ENCODE measurements at places on chromosomes 3 and 15. TPM values are rescaled to one million over a fixed set of nuclear protein-coding genes. Genes with fewer than 3 reads are reported as not detected.

MKRN2 gene
- total RNA-seq: 23.9 TPM

AADACL2 gene
- 23.9 TPM for total RNA-seq

DUOXA2 gene
- total RNA-seq: not detected

LARP6 gene
- 13.4 TPM for total RNA-seq

- DNase-seq: no peak
Measured at GRCh38 chr3:171187706-171188290, 161.3 kb upstream of the SLC2A2 start.

GRCh38 chr3:187227658-187228258 lies 30.5 kb downstream of the RTP1 start:
- no peak for DNase-seq

DNA sequence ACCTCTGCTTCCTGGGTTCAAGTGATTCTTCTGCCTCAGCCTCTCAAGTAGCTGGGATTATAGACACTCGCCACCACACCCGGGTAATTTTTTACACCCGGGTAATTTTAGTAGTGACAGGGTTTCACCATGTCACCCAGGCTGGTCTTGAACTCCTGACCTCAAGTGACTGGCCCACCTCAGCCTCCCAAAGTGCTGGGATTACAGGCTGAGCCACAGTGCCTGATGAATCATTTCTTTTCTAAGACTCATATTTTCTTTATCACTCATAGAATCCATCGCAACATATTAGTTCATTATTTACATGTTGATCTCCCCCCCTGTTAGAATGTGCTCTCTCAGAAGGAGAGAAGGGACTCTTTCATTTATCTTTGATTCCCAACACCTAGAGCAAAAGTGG lies 109.5 kb upstream of the PTPRG start:
- DNase-seq: no peak

GRCh38 chr3:42036483-42036823 lies 54.7 kb upstream of the TRAK1 start:
- DNase-seq: no peak

DNA sequence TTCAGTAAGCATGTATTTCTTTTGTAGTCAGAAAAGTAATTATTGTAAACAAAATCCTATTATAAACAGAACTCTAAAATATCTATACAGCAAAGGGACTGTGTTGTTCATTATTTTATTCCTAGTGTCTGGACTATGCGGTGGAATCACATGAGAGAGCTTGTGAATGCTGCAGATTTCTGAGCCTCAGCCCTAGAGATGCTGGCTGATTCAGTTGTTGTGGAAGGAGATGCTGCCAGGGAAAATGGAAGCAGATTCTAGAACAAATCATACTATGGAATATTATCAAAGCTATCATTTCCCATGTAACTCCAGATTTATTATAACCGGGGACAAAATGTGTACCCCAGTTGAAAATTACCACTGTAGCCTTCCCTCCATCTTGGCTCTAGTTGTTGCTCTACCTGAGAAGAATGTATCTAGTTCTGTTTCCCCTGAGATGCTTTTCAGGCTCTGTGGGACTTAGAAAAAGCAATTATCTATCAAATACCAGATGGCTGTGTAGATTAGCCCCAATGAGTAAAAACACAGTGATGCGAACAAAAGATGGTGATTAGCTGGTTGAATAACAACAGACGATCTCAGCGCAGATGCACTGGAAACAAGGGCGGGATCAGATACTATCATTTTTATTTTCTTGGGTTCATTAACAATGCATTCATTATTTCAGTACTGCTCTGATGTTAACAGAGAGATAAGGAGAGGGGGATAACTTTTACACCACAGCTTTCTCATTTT lies 131.3 kb downstream of the TMEM108 start:
- no peak for DNase-seq

DNA sequence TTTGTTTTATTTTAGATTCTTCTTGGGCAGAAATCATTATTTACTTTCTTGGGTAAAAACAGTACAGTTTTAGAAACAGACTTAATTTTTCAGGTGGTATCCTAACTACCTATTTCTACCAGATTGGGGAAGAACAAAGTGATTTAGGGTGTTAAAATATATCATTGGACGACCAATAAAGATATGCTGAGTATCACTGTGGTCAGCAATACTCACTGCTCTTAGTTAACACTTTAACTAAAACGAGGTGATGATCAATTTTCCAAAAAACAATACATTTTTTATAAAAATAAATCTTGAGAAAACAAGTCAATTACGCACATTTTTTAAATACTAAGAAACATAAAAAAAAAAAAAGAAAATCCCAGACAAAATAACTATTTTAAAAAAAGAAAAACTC lies 3.6 kb downstream of the COPS2 start:
- DNase-seq: no peak

DNA sequence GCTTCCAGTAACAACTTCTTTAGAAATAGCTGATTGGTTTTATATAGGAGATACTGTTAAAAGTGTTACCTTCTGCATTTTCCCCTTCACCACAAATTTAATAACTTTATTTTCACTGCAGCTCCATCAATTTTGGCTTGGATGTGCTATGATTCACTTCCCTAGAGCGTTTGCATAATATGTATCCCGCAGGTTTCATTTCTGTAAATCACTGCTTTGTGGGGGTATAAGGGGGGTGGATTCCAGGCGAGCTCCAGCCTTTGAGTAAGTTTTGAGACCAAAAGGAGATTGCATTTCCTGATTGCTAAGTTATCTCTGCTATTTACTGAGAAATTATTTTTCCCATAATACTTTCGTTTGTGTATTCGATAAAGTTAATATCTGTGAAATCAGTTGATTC lies 232.6 kb downstream of the TBL1XR1 start:
- DNase-seq: no peak

DNA sequence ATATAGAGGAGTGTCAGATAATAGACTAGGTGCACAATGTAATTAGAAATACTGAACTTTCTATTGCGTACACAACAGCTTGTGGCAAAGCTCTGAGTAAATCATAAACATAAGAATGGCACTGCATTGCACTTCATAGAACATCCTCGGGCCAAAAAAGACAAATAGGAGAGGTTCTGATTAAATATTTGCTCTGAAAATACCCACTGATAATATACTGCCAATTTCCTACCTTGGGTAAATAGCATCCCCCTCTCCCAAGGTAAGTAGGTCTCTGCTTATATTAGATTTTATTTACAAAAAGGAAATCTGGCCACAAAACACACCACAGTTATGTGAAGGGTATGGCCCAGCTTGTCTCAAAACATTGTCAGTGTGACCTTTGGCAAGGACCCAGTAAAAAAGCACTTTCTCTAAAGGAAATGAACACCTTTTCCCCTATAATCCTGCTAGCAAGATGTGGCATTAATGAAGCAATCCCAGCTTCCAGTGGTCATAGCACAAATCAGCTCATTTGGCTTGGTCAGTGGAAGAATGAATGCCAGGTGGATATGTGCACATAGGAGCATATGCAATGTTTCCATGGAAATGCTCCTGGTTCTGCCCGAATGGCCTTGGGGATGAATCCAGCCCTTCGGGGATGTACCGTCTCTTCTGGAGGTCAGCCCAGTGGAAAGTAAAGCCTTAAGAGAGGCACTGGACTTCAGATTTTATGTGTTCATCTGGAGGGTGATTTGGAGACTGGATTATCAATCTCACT lies 315.9 kb downstream of the LSAMP start:
- no peak for DNase-seq

GRCh38 chr3:171712171-171712938 lies 97.9 kb downstream of the PLD1 start:
- no peak for DNase-seq

DNA sequence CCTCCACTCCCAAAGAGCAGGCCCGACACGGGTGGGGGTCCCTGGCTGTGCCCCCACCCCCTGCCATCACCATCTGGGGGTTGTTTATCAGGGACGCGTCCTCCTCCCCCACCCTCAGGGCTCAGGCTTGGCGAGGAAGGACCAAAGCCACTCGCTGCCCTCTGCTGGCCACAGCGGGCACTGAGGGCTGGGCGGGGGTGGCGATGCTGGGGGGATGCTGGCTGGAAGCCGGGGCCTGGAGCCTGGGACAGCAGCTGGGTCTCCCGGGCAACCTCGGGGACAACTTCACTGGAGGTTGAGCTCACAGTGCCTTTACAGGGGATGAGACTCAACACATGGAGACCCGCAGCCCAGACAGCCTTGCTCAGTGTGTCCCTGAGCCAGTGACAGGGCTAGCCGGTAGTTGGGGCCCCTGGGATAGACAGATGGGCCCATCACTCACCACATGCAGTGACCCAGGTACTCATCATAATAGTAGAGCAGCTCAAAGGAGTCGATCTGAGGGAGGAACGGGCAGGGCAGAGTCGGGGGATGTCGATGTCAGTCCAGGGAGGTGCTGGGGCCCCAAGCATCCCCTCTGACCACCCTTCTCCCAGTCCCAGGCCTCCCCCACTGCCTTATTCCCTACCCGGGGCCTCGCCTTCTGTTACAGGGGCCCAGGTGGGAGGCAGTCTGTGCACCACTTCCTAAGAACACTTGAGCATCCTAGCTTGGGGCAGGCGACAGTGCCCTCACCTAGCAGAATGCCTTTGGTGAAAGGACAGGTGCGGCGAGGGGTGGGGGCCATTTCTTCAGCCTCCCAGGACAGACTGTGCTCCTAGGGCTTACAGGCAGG lies 5.9 kb upstream of the CALML4 start:
- peak; percentile 74 for DNase-seq

DNA sequence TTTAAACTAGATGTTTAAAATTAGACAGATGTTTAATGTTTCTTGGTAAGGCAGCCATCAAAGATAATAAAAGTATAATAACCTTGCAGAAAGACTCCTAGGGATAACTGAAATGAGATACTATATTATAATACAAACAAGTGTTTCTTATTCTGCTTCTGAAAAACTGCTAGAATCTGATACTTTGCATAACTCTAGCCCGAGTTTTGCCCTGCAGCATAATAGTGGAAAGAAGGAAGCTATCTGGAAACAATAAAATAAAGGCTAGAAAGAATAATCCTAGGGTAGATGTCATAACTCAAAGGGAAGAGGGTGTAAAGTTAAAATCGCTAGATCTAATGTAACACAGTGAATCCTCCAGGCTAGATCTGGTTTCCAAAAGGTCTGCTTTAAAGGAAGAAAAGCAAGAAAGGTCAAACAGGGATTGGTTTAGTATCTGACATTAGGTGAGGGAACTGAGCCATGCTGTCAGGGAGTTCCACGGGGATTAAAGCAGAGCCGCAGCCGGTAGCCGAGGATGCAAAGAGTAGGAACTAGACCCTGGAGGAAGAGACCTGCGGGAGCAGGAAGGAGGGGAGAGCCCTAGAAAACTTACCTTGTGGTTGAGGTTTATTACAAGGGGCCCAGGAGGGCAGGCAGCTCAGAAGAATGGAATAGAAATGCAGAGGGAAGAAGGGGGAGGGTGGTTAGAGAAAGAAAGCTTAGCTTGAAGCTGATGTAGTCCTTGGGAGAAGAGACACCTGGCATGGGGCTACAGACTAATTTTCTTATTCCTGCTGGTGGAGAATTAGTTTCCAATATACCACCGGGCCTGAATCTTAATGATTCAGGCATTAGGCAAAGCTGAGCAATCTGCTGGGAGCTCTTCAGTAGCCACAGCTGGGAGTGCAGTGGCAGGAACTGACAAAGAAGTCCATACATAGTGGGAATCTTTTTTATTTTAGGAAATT lies 46.1 kb upstream of the TUSC7 start:
- no peak for DNase-seq

- DNase-seq: no peak
Measured at GRCh38 chr3:56351537-56351936, 116.7 kb downstream of the ERC2 start.

DNA sequence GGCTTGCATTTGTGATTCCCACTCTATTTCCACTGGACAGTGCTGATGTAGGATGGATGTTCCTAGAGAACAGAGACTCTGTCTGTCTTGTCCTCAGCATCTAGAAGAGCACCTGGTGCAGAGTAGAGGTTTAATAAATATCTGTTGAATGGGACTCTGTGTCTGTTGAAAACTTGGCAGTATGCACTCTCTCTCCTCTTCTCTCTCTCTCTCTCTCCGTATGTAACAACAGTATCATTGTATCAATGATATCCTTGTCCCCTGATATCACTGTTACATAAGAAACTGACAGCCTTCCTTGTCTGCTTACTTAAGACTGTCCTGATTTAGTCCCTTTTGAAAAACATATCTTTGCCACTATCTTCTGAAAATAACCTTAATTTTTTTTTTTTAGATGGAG lies 24.3 kb upstream of the MGLL start:
- no peak for DNase-seq

DNA sequence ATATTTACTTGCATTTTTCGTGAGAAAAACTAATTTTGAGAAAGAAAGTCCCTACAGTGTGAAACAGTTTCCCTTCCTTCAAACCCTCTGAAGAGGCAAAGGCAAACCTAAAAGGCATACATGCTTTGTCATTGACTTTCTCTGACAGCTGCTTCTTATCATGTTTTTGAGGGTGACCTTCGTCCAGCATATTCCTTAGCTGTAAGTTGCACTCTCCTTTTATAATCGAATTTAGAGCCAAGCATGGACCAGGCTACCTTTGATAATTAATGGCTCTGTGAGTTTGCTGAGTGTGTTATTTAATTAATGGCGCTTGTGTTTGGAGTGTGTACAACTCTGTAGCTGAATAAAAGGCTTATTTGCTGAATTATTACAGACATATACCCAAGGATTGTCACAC lies 684.2 kb upstream of the CFAP20DC start:
- DNase-seq: no peak

DNA sequence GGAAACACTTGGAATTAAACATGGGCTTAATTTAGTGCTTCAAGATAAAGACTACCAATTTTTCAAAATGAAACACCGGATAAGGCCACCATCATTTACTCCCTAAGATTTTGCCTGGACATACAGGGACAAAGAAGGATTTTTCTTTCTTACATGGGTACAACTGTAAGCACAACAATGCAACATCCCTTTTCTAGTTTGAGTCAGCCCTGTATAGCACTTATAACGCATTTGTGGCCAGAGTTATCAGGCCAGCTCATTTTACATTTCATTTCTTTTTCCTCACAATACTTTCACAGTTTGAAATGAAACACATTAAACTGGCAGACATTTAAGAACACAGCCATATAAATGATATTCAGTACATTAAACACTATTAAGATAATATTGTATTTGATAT lies 9.8 kb upstream of the SUCNR1 start:
- DNase-seq: no peak

- no peak for DNase-seq
Measured at GRCh38 chr15:56617628-56618027, 115.7 kb downstream of the ZNF280D start.

DNA sequence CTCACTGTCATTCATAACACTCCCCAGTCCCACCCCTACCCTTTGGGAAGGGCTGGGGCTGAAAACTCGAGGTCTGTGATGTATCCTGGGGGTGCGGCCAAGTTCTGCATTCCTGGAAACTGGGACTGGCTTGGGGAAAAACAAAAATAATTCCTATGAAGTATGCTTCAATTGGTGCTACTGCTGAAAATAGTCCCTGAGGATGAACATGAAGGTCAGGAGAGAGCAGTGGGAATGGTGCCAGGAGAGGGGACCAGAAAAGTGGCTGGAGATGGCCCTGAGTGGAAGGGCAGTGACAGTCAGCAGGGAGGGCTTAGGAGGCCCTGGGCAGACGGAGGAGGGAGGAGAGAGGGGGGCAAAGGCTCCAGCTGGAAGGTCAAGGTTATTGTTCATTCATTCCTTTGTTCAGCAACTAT lies 4.8 kb upstream of the ISLR start:
- DNase-seq: no peak

Data from suprapubic skin (tissue), 4 donors.